Aorta (tissue), 5 donors: ENCODE measurements at places on chromosomes 1 and 21. TPM values are rescaled to one million over a fixed set of nuclear protein-coding genes. Genes with fewer than 3 reads are reported as not detected.

GRCh38 chr1:30465096-30465495 lies 258.3 kb downstream of the MATN1 start:
- no peaks in the 10 kb centered on the region for H3K27me3 ChIP-seq
- H3K36me3 ChIP-seq, result no peaks in the 10 kb centered on the region
- H3K4me3 ChIP-seq, result no peak overlapping the region
- H3K27ac ChIP-seq, result no peak overlapping the region

GRCh38 chr1:248618119-248618518 lies 16.8 kb downstream of the OR2T11 start:
- H3K27ac ChIP-seq, result no peak overlapping the region
- DNase-seq, result no peak
- H3K27me3 ChIP-seq, result no peaks in the 10 kb centered on the region
- H3K36me3 ChIP-seq, result no peaks in the 10 kb centered on the region
- no peaks in the 10 kb centered on the region for H3K4me1 ChIP-seq
- no peak overlapping the region for H3K4me3 ChIP-seq

GRCh38 chr1:240310226-240310925 lies 218.7 kb downstream of the FMN2 start:
- no peak overlapping the region for H3K4me3 ChIP-seq
- no peaks in the 10 kb centered on the region for H3K4me1 ChIP-seq
- no peak for DNase-seq
- no peaks in the 10 kb centered on the region for H3K27me3 ChIP-seq
- H3K27ac ChIP-seq, result no peak overlapping the region
- no peaks in the 10 kb centered on the region for H3K36me3 ChIP-seq

The HTR6 gene
- not detected for total RNA-seq

The GNAI3 gene
- 8.2 TPM for total RNA-seq
